ENCODE measurements at places on chromosomes 4 and X.

DNA sequence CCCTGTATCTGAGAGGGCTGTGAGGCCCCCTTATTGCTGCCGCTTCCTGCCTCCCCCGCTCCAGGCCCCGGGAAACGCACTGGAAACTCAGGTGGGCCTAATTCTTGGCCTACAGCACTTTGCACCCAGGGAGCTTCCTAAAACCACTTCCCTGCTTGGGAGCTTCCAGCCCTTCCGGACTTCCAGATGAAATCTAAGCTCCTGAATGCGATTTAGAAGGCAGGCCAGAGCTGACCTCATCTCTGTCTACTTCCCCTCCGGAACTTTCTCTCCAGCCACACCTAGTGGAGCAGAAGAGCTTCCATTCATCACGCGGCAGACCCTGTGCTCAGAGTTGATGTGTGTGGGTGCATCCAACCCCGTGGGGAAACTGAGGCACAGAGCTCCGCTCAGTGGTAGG, 84.2 kb downstream of the SORCS2 start:
- DNase-seq = no peak

DNA sequence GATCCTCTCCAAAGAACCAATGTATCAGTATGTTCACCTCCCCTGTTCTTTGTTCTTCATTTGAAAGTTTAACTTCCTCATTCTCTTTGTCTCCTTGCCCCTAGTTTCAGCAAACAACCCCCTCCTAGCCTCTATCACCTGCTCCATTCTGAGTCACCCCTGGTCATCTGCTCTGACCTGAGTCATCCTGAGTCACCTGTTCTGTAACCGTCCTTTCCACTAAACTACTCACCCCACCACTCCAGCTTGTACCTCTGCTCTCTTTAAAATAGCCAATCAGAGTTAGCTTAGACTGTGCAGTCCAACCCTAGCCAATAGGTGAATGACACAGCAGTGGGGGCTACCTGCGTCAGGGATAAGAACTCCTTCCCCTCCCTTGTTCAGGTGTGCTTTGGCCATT, 249.8 kb upstream of the AADAT start:
- DNase-seq = no peak

- DNase-seq = no peak
These were observed 614.5 kb upstream of the LCORL start for GRCh38 chr4:18636001-18636585.

GRCh38 chr4:53101191-53101581, 239.1 kb downstream of the RASL11B start:
- DNase-seq = no peak
